ENCODE measurements at places on chromosomes 2 and 18.

DNA sequence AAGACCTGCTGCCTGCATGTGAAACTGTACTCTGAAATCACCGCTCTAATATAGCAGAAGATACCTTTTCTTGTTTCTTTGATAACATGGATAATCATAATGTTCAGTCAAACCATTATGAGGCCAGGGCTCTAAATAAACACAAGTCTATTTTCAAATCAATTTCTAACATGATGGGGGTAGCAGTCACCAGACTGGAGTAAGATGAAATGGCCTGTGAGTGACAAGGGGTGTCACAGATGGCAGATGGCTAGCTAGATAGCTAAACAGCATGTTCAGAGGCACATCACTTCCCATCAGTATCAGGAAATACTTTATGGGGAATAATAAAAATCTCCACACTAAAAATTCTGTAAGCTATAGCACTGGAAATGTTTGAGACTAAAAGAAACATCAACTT is 14.0 kb downstream of the MBD2 start:
- DNase-seq, result no peak

GRCh38 chr2:109046925-109047508 is 58.0 kb upstream of the EDAR start:
- no peak for DNase-seq

DNA sequence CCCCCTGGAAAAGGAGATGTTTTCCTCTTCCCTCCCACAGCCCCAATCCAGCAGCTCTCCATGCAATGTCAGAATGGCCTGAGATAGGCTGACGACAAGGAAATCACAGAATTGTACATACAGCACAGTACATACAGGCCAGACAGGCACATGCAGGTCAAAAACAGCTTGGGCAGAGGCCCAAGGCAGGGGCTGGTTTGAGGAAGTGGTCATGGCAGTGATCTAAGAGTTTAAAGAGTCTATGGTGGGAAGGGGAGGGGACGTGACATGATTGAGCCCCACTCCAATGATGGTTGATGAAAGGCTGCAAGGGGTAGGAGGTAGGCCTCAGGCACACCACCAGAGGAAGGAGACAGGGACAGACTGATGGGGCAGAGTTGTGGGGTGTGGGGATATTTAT is 4.3 kb downstream of the DCTN1 start:
- DNase-seq, result no peak

DNA sequence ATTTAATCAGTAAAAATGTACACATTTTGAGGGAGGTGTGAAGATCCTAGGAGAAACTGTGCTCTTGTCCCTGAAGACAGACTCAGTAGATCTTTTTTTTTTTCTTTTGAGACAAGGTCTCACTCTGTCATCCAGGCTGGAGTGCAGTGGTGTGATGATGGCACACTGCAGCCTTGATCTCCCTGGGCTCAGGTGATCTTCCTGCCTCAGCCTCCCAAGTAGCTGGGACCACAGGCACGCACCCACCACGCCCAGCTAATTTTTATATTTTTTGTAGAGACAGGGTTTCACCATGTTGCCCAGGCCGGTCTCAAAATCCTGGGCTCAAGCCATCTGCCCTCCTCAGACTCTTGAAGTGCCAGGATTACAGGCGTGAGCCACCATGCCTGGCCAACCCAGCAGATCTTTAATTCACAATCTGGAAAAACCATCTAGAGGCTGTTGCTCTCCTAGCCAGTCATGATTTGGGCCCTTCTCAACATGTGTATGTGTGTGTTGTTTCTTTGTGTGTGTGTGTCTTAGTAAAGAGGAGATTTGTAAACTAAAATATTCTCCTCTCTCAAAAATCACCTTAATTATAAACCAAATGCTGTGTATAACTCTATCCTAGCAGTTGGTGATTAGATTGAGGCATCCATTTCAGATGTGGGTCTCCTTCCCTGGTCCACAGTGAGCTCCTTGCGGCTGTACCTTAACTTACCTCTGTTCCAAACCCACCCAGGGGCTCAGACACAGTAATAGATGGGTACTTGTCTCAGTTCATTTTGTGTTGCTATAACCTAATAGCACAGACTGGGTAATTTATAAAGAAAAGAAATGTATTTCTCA is 3.9 kb upstream of the MYCN start:
- no peak for DNase-seq

GRCh38 chr2:44578471-44579093 is 216.8 kb downstream of the CAMKMT start:
- DNase-seq, result no peak

- DNase-seq, result no peak
Observed at GRCh38 chr2:127662937-127663565, 12.3 kb downstream of the LIMS2 start.

DNA sequence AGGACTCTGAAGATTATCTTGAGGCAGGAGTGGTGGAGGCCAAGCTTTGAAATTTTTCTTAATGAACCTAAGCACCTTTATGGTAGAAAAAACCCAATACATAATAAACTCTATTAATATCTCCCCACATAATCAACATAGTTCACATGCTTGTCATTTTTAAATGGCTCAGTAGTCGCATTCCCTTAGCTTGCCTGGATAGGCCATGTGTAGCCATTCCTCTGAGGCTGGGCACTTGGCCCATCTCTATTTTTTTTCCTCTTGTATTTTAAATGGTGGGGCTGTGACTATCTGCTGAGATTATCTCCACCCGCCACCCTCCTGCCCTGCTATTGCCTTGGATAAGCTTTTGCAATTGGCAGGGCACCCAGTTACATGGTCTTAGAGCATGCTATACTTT is 143.1 kb downstream of the FHOD3 start:
- no peak for DNase-seq

GRCh38 chr2:191143791-191144190 is 7.0 kb downstream of the STAT4 start:
- DNase-seq, result no peak

DNA sequence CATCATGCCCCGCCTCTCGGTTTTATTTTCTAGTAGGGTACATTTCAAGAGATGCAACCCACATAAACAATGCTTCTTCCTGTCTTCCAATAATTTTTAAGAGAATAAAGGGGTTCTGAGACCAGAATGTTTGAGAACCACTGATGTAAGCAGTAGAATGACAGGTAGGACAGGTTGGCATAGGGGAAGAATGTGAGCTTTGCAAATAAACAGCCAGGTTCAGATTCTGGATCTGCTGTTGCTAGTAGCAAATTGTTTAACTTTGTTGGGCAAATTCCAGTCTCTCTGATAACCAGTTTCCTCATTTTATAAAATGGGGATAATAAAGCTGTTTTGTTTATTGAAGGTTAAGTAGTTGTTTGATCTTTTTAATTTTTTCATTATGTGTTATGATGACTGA is 32.8 kb downstream of the SOCS6 start:
- DNase-seq, result no peak

GRCh38 chr2:66515743-66516142 is 80.8 kb downstream of the MEIS1 start:
- no peak for DNase-seq

DNA sequence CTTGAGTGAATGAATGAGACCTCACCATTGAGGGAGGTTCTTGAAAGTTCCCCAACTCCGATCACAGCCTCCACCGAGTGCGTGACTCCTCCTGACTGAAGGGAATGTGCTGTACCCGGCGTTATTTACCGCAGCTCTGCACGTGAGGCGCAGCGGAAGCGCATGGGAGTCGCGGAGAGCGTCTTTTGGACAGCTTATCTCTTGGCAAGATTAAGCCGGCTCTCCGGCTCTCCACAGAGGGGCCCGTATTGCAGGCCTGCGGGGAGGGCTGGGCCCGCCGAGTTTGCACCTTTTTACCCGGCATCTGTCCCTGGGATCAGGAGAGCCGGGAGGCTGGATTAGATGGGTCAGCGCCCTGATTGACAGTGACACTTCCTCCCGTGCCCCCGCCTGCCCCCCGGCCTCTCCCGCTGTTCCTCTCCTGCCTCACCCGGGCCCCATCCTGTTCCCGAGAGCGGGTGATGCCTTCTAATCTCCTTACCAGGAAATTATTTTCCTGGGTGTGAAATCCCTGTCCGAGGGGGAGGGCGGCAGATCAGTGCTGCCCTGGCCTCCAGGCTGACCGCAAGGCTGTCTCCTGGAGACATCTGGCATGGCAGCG is 176.3 kb downstream of the INHBB start:
- DNase-seq, result no peak

- DNase-seq, result no peak
Observed at GRCh38 chr18:49546719-49547273, 15.1 kb upstream of the LIPG start.

- no peak for DNase-seq
Observed at GRCh38 chr2:85394261-85394681, 15.9 kb downstream of the CAPG start.

DNA sequence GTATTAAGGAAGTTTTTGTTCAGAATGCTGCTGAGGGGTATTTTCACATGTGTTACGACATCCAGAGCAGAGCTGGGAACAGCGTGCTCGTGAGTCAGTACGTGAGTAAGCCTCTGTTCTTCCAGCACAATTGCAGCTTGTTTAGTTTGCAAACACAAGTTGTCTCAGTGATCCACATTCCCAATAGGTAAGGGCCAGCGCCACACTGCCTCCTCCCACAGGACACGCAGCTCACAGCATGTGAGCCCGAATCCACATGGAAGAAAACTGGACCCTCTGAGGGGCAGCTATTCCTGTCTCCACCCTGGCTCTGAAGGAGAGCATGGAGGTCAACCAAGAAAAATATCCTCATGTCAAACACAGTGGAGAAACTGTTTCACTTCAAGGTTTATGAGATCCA is 173.9 kb upstream of the PID1 start:
- no peak for DNase-seq

DNA sequence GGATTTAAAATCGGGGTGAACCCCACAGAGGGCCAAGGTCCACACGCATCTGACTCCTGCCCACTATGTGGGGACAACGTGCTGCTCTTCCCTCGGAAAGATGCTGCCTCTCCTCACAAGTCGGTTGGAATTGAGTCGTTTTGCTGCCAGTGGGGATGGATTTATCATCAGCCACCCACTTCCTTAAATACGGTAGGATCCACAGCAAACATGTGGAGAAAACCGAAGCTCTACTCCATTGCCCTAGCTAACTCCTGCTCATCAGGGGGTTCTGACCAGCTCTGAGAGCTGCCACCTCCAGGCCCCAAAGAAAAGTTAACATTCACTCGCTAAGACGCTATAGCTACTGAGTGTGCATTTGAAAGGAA is 80.9 kb downstream of the CHRNA1 start:
- DNase-seq, result no peak

GRCh38 chr2:108253106-108253505 is 13.3 kb downstream of the SULT1C3 start:
- no peak for DNase-seq

- DNase-seq, result no peak
Observed at GRCh38 chr2:98088261-98088660, 1.3 kb downstream of the VWA3B start.

DNA sequence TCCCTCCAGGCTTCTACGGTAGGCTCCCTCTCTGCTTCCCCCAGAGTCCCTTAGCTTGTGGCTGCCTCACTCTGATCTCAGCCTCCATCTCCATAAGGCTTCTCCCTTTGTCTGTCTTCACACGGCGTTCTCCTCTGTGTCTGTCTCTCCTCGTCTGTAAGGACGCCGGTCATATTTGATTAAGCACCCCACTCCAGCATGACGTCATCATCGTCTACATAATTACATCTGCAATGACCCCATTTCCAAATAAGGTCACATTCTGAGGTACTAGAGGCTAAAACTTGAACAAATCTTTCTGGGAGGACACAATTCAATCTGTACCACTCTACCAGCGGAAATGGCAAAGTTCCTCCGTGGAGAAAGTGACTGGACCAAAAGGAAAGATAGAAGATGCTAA is 8.3 kb upstream of the COL6A3 start:
- no peak for DNase-seq

DNA sequence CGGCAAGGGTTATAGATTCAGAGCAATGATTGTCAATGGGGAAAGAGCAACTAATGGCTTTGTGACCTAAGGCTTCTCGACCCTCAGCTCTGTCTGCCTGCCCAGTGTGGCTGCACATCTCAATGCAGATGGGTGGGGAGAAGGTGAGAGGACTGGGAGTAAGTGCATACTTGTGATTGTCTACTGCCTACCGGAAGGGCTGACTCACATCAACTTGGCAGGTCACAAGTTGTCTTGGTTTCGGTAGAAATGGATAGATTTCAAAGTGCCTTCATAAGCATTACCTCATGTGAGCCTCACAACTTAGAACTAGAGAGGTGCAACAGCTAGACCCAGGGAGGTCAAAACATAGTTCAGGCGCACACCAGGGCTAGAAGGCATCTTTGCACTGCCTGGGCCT is 29.4 kb downstream of the STAT1 start:
- DNase-seq, result no peak

DNA sequence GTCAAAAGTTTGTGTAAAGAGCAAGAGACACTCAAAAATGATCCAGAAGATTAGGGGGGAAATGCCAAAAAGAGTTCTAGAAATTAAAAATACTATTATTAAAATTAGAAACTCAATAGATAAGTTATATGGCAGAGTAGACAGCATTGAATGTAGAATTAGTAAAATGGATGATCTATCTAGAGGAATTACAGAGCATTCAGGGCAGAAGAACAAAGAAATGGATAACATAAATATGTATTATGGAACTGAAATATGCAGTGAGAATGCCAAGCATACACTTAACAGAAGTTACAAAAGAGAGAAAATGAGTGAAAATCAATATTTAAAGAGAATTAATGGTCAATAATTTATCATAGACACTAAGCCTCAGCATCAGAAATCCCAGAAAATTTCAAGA is 33.2 kb upstream of the OR6B3 start:
- DNase-seq, result no peak

DNA sequence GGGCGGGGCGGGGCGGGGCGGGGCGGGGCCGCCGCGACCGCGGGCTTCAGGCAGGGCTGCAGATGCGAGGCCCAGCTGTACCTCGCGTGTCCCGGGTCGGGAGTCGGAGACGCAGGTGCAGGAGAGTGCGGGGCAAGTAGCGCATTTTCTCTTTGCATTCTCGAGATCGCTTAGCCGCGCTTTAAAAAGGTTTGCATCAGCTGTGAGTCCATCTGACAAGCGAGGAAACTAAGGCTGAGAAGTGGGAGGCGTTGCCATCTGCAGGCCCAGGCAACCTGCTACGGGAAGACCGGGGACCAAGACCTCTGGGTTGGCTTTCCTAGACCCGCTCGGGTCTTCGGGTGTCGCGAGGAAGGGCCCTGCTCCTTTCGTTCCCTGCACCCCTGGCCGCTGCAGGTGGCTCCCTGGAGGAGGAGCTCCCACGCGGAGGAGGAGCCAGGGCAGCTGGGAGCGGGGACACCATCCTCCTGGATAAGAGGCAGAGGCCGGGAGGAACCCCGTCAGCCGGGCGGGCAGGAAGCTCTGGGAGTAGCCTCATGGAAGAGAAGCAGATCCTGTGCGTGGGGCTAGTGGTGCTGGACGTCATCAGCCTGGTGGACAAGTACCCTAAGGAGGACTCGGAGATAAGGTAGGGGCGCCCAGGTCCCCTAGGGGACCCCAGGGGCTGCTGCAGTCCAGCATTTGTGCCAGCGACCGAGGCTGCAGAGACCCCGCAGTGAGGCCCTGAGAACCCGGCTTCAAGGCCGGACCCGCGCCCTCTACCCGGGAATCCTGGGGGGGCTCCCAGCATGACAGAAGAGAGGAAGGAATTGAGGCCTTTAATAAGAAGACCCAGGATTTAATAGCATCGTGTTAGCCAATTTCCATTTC is at the start of gene KHK:
Gene KHK (plus strand): TSS at position 49 of the 870 bp plus-strand sequence. CDS start 488 bp downstream, at position 537.
- DNase-seq, result no peak
